Kidney epithelial cell (primary cell): ENCODE measurements at places on chromosomes 16 and 17.

DNA sequence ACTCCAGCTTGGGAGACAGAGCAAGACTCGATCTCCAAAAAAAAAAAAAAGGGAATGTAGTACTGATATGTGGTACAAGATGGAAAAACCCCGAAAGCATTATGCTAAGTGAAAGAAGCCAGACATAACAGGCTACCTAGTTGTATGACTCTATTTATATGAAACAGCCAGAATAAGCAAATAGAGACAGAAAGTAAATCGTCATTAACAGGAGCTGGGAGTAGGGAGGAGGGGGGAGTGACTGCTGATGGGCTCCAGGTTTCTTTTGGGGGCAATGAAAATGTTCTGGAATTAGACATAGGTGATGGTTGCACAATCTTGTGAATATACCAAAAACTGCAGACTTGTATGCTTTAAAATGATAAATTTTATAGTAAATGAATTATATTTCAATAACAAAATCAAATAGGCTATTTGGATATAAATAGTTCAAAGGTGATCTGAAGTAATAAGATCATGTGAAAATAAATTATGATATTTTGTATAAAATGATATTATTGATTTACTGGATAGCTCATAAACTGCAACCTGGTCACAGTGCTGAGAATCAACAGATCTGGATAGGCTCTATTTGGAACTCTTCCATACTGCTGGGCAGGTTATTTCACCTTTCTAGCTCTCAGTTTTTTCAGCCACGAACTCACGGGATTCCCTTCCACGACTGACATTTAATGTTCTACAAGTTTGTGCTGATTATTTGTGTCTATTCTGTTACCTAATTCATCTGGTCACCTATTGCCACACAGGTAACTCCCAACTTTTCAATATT, 27.1 kb downstream of the ZNF652 start:
- no peak for DNase-seq

- no peak for DNase-seq
Observed at GRCh38 chr17:79937391-79938335, 98.0 kb downstream of the TBC1D16 start.

- DNase-seq, result peak; percentile 88
Observed at GRCh38 chr17:67491009-67491680, 114.1 kb downstream of the PITPNC1 start.

- DNase-seq, result no peak
Observed at GRCh38 chr16:27460213-27460612, 58.2 kb downstream of the IL21R start.

DNA sequence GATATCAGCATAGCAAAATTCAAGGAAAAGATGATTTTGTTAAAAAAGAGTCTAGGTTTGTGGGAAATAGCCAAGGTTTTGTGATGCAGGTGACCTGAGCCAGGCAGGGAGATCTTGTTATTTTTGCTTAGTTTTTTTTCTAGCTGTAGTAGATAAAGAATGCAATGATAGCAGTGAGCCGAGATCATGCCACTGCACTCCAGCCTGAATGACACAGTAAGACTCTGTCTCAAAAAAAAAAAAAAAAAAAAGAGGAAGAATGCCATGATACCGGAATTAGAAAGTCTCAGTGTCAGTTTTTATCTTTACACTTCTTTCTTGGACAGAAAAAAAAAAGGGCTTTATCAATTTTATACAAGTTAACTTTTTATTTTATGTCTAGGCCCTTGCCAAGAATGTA, 27.5 kb downstream of the TMEM238L start:
- no peak for DNase-seq

GRCh38 chr17:78889531-78889930, 13.5 kb downstream of the CEP295NL start:
- no peak for DNase-seq

DNA sequence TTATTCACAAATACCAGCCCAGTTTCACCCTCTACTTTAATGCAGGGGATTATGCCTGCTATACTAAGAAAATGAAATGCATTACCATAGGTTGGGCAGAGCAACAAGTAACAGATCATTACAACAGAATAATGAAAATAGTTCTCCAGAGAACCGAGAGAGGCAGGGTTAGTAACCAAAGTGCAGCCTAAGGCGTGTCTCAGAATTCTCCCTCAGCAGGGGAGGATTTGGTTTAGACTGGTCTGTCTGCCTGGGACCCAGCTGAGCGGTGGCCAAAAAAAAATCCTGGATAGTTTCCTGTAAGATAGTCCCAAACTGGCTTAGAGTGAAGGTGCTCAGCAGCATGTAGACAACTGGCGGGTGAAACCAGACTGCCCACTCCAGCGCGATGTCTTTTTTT, 30.8 kb upstream of the ADCY7 start:
- no peak for DNase-seq

DNA sequence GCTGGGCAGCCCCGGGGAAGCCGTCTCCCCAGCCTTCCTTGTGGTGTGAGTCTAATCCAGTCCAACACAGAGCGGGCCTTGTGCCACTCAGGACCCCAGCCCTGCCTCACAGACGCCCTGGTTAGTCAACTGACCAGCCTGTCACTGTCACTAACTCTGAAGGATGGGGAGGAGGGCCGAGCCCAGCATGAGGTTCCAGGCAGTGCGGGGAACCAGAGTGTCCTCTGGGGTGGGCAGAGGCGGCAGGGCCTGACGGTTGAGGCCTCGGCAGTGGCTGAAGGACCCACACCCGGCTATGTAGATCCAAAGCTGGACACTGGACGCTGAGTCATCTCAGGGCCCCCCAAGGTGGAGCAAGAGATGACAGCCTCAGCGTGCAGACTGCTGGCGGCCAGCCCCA, 8.6 kb downstream of the RPUSD1 start:
- DNase-seq, result no peak

DNA sequence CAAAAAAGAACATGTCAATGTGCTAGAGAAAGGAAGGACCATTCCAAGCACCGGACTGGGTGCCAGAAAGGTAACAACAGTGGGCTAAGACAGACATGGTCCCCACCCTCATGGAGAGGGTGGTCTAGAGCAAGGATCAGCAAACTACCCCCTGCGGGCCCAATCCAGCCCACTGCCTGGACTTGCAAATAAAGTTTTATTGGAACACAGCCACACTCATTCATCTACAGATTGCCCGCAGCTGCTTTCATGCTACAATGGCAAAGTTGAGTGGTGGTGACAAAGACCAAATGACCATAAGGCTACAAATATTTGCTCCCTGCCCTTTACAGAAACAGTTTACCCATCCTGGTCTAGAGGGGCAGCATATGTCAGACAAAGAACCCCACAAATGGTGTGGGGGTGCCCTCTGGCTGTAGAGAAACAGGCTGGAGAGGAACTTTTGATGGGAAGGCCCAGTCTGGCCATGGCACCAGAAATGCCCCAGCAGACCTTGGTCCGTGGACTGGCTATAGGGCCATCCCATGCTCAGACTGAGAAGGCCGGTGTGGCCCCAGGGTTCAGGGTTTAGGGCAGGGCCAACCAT, 15.2 kb downstream of the CDH5 start:
- DNase-seq, result no peak

- no peak for DNase-seq
Observed at GRCh38 chr17:35338230-35338629, 35.2 kb downstream of the SLFN11 start.

DNA sequence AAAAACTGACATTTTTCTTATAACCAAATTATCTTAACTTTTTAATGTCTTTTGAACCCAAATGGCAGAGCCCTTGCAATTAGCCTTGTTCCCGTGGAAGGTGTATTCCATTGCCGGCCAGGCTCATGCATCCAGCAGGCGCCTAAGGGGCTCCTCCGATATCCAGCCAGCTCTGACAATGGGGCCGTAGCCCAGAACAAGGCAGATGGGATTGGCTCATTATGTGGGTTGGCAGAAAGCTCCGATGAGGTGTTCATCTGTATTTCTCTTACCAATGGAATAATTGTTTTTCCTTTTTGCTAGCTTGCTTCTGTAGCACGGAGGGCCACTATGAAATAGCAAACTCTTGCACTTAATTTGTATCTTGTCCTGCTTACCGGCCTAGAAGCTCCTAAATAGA, 208.2 kb upstream of the CHMP6 start:
- no peak for DNase-seq

DNA sequence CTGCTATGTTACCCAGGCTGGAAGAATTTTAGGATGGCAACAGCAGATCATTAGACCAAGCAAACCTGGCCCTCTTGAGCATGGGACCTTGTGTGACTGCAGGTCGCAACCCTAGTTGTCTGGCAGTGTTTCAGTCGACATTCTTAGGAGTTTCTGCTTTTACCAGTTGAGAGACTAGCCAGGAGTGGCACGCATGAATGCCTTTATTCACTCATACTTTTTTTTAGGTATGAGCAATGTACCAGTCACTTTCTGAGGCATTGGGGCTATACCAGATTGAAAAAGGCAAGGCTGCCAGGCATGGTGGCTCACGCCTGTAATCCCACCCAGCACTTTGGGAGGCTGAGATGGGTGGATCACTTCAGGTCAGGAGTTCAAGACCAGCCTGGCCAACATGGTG, 28.2 kb upstream of the HAS3 start:
- peak; percentile 86 for DNase-seq

DNA sequence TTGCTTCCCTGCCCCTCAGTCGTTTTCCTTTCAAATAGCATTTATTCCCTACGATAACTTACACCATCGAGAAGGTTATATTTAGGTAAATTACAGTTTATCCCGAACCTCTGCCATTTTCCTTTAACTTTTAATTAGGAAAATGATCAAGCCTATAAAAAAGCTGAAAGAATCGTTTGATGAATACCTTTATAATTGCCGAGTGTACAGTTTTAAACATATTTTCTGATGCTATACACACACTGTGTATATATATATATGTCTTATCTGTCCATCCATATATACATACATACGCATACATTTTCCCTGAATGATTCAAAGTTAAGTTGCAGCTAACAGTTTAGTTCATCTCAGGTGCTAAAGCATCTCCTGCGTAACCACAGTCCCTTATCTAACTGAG, 56.6 kb upstream of the CRISPLD2 start:
- no peak for DNase-seq

DNA sequence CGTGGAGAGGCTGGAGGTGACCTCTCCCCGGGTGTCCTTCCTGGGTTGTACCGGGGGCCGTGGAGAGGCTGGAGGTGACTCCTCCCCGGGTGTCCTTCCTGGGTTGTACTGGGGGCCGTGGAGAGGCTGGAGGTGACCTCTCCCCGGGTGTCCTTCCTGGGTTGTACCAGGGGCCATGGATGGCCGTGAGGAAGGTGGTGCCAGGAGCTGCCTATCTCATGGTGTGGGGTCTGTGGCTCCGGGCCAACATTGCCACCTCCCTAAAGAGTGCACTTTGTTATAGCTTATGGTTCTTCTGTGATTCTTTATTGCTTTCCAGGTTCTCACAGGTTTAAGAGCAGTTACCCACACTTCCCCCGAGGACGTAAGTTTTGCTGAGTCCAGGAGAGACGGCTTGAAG, 86.3 kb upstream of the ZNF750 start:
- DNase-seq, result no peak

GRCh38 chr16:11058832-11059231, 114.5 kb downstream of the CLEC16A start:
- no peak for DNase-seq

DNA sequence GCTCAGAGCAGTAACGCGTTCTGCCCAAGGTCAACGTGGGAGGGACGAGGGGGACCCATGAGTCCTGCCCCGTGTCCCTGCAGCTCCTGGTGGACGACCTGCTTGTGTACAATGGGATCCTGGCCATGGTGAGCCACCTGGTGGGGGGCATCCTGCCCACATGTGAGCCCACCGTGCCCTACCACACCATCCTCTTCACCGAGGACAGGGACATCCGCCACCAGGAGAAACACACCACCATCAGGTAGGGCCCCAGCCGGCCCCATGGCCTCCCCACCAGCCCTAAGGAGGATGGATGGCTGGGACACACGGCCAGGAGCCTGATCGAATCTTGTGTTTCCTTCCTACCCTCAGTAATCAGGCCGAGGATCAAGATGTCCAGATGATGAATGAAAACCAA, 227.6 kb downstream of the KATNIP start:
- no peak for DNase-seq

DNA sequence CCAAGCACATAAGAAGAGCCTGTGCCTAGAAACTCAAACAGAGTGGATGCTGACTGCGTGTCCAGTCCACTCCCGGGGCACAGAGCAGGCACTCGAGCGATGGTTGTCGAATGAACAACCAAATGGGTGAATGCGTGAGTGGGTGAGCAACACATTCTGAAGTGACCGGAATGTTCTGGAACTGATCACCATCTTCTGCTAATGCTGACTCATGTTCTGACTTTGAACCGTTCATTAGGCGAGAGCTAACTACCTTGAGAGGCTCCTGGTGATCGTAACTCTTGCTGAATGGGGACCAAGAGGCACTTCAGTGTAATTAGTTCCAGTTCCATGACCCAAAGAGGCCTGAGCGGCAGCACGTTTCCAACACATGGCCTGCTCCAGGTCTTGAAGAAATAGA, 37.9 kb downstream of the IRF8 start:
- DNase-seq, result no peak

- no peak for DNase-seq
Observed at GRCh38 chr17:78957128-78957527, 22.6 kb downstream of the LGALS3BP start.

- no peak for DNase-seq
Observed at GRCh38 chr17:16293931-16294330, 59.3 kb downstream of the CENPV start.

- DNase-seq, result no peak
Observed at GRCh38 chr16:82016964-82017363, 5.7 kb upstream of the SDR42E1 start.

DNA sequence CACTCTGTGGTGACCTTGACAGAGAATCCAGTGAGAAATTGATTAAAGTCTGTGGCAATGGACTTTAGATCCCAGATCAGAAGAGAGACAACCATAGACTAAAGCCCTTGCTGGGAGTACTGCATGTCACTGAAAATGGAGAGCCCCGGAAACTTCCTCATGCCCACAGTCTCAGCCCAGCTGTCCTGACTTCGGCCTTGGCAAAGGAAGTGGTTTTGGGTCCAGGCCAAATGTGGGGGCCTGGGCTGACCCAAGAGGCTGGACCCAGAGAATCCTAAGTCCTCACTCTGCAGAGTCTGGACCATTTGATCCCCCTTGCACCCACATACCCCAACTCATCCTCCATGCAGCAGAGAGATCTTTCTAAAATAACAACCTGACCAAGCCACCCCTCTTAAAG, 4.7 kb upstream of the BEAN1 start:
- DNase-seq, result no peak

DNA sequence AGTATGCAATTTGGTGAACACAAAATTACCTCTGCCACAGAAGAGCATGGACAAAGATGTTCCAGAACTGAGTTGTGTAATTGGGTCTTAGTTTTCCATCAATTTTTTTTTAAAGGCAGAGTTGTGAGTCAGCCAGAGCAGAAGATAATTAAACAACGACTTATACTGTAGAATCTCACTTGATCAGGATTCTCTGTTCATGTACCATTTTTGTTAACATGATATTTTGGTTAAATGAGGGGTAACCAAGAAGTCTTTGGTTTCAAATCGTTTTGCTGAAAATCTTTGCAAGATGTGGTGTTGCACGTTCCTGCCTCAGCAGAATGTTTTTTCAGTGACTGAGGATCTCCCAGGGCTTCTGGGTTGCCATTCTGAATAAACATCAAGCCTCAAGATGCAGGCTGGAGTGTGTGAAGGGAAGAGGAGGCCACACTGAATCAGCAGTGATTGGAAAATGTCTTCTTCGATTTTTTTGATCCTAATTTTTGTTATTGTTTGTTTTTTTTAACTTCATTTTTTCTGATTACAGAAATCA, 232.6 kb upstream of the IRX3 start:
- DNase-seq, result no peak
